Activated effector memory CD4-positive, alpha-beta T cell treated with Interleukin-2 at 50 U/mL for 16 hours (primary cell): ENCODE measurements at places on chromosomes 4 and X.

- DNase-seq: peak; percentile 32
These were observed 3.4 kb downstream of the RHOH start for GRCh38 chr4:40199999-40200874.

DNA sequence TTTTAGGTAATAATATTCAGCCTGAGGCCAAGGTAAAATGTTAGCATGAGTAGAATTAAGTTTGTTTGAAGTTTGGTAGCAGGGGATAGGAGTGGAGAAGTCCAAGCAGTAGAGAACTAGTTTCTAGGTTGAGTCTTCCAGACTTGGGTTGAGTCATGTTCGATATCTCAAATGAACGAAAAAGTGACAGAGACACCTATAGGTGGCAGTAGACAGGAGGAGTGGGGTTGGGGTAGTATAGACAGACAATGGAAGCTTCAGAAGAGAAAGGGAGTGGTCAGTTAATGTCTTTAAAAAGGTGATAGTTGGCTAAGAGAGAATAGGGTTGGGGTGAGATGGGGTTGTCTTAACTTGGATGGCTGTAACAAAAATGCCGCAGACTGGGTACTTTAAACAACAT lies 58.7 kb upstream of the EMCN start:
- no peak for DNase-seq

- no peak for DNase-seq
These were observed 1063.8 kb upstream of the INTU start for GRCh38 chr4:126568652-126569570.

DNA sequence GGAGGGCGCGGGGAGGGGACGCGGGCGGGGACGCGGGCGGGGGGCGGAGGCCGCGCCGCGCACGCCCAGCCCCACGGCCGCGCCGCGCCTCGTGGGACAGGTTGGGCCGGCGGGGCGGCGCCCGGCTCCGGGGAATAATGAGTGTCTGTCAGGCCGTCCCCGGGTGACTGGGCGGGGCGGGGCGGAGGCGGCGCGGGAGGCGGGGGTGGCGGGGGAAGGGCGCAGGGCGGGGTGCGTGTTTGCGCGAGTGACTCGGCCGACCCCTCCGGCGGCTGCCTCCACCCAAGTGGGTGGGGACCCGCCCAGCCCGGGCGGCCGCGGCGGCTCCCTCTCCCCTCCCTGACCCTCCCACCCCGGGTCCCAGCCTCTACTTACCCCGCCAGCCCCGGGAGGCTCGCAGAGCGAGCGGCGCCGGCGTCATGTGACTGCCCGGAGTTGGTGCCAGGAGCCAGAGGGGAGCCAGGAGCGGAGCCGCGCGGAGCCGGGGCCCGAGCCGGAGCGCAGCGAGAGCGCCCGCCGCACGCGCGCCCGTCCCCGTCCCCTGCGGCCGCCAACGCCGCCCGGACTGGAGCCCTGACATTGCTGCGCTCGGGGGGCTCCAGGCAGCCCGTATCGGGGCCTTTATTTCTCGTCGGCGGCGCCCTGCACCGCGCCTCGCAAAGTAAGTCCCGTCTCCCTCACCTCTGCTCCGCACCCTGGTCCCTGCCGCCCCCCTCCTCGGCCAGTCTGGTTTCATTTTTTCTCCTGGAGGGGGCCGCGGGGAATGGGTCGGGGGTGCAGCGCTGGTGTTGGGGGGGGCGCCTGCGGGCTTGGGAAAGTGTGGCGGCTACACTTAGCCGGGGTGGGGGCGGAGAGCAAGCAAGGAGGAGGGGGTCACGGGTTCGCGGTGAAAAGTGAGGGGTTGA lies at the start of gene KLF3:
KLF3 (plus strand) TSS at position 399 of the 905 bp plus-strand sequence. CDS start 16,427 bp downstream, outside the sequence.
- peak; percentile 93 for DNase-seq

DNA sequence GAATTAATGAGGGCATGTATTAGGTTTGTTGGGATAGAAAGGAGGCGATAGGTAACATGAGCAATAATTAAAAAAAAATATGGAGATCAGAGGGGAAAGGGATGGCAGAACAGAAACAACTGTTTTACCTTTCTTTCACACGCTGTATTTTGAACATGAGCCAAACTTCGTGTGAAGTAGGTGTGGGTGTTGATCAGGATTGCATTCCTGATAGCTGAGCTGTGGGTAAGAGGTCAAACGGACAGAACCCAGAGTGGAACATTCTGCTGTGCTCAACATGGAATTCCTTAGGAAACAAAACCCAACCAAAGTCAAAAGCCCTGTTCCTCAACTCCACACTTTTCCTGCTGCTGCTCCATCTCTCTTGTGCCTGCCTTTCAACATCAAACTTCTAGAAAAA lies 162.5 kb upstream of the CASK start:
- DNase-seq: no peak

GRCh38 chr4:120636120-120636630 lies 286.4 kb downstream of the PRDM5 start:
- DNase-seq: no peak

DNA sequence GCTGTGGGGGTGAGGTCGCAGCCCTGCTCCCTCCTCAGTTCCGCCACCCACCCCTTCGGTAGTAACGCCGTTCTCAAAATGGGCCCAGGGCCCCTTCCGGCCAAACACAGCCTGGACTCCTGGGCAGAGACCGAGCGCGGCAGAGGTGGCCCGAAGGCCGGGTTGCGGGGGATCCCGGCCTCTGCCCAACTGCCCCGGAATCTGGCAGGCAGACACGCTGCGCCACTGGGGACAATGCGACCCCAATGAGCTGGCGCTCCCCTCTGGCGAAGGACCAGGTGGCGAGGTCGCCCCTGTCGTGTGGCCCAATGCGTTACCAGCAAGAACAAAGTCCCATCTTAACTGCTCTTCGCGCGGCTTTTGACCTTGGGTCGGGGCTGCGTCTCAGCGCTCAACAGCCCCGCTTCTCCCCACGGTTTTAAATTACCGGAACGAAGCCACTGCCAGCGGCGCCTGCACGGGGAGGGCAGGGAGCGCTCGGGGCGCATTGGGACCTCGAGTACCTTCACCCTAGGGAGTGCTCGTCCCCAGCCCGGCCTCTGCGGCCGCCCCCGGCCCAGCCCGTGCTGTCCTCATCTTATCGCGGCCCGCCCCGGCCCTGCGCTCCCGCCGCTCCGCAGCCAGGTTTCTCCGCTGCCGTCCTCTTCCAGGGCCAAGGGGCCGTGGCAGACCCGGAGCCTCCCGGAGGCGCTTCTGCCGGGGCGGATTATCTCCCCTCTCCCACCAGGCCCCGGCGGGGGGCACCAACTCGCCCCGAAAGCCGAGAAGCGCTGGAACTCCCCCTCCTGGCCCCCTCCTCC lies 22.2 kb upstream of the HMX1 start:
- no peak for DNase-seq

DNA sequence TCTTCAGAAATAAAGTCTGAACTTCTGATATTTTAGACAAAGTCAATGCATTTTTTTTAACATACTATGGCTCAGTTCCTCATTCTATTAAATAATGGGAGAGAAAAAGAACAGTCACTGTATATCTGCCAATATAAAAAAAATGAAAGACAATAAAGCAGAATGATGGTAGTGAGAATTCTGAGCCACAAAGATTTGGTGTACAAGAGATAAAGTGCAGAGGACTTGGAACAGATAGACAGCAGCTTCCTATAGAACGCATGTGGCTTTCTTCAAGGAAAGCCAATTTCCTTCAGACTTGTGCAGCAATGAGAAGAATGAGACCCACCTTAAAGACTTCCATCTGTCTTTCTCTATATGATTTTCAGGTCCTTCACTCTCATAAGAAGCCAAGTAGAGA lies 39.7 kb downstream of the RASGEF1B start:
- DNase-seq: no peak

- DNase-seq: no peak
These were observed 478.4 kb downstream of the BCOR start for GRCh38 chrX:39619182-39620009.

- DNase-seq: no peak
These were observed 1.2 kb upstream of the CHRNA9 start for GRCh38 chr4:40333921-40334352.

DNA sequence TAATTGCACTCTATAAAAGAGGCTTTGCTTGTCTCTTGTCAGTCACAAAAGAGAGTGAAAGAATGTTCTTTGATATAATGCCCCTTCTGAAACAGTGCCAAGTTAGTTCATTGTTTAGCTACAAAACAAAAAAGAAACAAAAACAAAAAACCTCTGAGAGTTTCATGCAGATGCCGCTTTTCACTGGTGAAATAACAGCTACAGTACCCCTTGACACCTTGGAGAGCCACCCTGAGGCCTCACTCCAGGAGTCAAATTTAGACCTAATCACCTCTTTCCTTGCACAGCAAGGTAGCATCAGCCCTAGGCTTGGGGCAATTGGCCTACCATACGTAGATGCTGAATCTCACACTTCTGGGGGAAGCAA lies 185.2 kb downstream of the UNC5C start:
- DNase-seq: no peak

DNA sequence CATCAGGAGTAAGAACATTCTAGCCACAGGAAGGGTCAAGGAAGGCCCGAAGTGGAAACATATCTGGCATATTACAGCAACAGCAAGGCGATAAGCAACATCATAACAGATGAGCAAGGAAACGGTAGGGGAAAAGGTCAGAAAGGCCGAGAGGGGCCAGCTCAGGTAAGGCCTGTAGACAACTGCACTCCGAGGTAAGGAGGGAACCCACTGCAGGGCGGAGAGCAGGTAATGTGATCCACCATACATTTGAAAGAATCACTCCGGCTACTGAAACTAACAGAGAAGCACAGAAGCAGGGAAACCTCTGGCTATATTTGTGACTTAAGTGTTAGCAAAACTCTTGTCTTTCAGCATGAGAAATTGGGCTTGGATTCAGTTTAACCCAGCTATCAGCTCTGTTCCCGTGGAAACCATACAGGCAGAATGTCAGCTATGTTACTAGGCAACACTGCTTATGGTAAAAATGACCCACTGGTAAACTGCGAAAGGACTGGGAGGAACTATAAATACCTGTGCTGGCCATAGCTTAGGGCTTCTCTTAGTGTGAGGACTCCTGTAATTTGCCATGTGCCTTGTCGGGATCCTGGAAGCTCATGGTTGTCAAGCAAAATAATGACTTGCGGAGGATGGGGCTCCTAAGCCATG lies 31.0 kb downstream of the FRYL start:
- DNase-seq: no peak

- no peak for DNase-seq
These were observed at the start of gene MAP3K15 for GRCh38 chrX:19514791-19515614. Gene MAP3K15, minus strand, starts transcription at chrX:19515508. Its CDS starts 247 bp downstream, at chrX:19515261.

- no peak for DNase-seq
These were observed 57.8 kb downstream of the ADGRA3 start for GRCh38 chr4:22458098-22458497.

DNA sequence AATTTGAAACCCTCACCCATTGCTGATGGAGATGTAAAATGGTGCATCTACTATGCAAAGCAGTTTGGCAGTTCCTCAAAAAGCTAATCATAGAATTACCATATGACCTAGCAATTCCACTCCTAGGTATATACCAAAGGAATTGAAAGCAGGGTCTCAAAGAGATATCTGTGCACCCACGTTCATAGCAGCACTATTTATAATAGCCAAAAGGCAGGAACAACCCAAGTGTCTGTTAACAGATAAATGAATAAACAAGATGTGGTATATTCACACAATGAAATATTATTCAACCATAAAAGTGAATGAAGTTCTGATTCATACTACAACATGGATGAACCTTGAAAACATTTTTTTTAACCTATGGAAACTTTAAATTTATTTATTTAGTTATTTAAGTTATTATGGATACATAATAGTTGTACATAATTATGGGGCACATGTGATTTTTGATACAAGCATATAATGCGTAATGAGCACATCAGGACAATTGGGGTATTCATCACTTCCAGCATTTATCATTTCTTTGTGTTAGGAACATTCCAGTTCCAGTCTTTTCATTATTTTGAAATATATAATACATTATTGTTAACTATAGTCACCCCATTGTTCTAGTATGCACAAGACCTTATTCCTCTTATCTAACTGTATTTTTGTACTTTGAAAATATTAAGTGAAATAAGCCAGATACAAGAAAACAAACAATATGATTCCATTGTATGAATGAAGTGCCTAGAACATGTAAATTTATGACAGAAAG lies 205.6 kb upstream of the CNKSR2 start:
- DNase-seq: no peak

DNA sequence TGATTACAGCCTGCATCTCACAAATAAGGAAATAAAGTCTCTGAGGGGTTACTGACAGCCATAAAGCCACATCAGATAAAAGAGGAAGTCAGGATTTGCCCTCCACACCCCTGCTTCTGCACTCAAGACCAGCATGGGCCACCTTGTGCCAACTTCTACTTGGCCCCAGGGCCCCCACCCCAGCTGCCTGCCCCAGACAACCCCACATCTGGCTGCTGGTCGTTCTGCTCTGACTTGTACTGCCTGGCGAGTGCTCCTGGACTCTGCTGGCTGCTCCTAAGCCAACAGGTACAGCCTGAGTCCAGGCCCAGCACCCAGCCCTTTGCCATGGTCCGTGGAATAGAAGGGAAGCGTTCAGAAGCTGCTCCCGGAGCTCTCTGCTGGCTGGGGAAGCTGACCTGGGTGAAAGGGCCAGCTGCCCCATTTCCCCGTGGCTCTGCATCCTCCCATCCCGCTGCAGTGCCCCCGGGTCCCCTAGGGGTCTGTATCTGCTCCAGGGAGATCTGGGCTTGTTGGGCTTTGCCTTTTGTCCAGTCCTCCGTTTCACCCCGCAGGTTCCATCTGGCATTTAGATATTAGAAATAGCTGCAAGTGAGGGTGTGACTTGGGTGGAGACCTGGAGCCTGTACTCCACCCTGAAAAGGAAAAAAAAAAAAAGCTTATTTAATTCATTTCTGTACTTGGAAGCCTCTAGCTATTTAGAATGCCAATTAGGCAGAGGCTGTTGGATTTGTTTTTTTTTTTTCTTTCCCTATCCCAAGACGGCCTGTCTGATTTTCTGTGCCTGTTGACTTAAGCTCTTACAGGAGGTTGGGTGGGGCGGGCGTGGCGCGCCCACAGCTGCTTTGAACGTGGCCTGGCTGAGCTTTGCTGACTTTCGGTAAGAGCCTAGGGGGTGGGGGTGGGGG lies 194.7 kb downstream of the PTTG2 start:
- DNase-seq: peak; percentile 19

- DNase-seq: no peak
These were observed 179.8 kb downstream of the SCFD2 start for GRCh38 chr4:53185869-53186585.

DNA sequence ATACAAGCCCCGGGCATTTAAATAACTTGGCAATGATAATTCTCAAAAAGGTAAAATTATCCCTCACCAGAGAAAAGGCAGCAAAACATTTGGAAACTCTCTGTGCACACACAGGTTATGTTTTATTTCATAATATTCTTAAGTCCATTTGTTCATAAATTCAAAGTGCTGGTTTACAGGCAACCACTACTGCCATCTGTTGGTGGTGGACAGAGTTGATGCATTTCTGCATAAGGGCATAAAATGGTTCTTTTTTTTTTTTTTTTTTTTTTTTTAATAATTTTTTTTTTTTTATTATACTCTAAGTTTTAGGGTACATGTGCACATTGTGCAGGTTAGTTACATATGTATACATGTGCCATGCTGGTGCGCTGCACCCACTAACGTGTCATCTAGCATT lies 31.5 kb upstream of the IL21 start:
- DNase-seq: no peak

- no peak for DNase-seq
These were observed 4.3 kb upstream of the KCNE5 start for GRCh38 chrX:109629310-109629709.

GRCh38 chrX:43446752-43447151 lies 209.3 kb upstream of the MAOA start:
- no peak for DNase-seq

- no peak for DNase-seq
These were observed 98.7 kb downstream of the KDM6A start for GRCh38 chrX:44971674-44972073.

- no peak for DNase-seq
These were observed 326.5 kb downstream of the TEX13C start for GRCh38 chrX:125646195-125646594.
